ENCODE measurements at places on chromosomes 12 and 14.
A peak's percentile ranks its signal among the peaks of the same experiment; 100 is the strongest.

GRCh38 chr12:80364056-80364455 lies 80.0 kb upstream of the PTPRQ start:
- DNase-seq: no peak

DNA sequence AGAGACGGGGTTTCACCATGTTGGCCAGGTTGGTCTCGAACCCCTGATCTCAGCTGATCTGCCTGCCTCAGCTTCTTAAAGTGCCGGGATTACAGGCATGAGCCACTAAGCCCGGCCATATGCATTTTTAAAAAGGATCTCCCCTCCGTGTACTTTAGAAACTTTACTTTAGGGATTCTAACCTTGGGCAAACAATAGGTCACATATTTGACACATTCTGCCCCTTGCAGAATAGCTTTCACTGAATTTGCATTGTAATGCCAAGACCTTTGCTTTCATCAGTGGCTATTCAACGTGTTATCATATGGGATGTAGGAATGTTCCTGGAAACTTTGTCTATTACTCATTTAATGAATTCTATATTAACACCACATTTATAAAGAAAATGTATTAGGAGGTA lies 11.4 kb upstream of the ANKS1B start:
- DNase-seq: no peak

- DNase-seq: no peak
Measured at GRCh38 chr14:58626431-58626831, 11.3 kb upstream of the DACT1 start.

GRCh38 chr14:95038521-95039250 lies 118.6 kb downstream of the DICER1 start:
- no peak for DNase-seq

GRCh38 chr14:104363891-104364760 lies 215.4 kb upstream of the C14orf180 start:
- no peak for DNase-seq

- DNase-seq: no peak
Measured at GRCh38 chr12:94183708-94184379, 35.5 kb downstream of the PLXNC1 start.

GRCh38 chr12:26629864-26630263 lies 203.1 kb downstream of the ITPR2 start:
- DNase-seq: no peak

- DNase-seq: no peak
Measured at GRCh38 chr14:89773151-89773550, 181.4 kb downstream of the EFCAB11 start.

DNA sequence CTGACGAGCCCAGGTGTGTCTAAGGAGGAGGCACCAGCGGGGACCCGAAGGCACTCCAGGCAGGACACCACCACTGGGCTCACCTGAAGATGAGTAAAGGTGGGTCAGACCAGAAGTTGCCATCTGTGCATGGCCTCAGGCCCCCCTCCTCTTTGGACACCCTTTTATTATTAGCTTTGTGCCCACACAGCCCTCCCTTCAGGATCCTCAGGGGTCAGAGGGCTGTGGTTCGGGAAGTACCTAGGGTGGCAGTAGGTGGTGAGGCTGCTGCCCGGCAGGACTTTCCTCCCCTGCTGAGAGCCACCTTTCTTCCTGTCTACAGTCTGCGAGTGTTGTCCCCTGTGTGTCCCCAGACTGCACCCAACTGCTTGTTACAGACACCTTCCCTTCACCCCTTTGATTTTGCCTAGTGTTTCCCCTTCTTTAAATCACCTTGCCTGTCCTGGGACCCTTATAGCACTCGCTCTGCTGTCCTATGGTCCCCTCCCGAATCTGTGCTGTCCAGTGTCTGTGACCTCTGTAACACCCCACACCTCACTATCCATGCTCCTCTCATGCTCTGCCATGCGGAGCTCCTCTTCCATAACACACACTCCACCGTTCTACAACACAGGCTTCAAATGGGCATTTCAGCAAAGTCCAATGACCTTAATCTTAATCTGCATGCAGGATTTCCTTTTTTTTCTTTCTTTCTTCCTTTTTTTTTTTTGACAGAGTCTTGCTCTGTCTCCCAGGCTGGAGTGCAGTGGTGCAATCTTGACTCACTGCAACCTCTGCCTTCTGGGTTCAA lies 25.7 kb downstream of the SOAT2 start:
- DNase-seq: no peak

DNA sequence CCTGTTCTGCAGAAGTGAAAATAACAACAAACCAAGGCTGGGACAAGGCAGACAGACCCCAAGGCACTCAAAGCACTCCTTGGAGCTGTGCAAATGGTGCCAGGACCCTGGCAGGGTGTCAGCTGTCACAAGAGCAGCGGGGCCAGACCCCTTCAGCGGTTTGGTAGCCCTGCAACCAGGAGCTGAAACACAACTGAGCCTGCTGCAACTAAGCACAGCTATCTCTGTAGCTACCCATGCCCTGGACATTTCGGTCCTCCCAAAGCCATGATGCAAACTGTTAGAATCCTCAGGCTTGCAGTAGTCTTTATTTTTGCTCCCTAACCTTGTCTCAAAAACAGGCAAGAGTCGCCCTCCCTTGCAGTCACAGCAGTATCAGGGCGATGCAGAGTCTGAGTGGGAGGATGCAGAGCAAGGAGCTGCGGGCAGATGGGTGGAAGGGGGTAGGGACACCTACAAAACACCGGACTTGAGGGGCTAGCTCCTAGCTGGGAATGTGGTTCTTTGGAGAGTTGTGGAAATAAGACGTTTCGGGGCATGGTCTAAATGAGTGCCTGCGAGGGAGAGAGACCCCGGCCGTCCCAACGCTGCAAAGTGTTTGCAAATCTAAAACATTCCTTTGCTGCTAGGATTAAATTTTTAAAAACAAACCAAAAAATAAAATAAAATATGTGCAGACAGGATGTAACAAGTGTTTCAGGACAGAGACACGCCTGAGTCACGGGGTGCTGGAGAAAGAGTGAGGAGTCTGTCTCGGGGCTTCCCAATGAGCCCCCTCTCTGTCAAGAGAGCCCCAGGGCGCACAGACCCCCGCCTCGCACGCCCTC lies 1.0 kb downstream of the NUAK1 start:
- DNase-seq: no peak

DNA sequence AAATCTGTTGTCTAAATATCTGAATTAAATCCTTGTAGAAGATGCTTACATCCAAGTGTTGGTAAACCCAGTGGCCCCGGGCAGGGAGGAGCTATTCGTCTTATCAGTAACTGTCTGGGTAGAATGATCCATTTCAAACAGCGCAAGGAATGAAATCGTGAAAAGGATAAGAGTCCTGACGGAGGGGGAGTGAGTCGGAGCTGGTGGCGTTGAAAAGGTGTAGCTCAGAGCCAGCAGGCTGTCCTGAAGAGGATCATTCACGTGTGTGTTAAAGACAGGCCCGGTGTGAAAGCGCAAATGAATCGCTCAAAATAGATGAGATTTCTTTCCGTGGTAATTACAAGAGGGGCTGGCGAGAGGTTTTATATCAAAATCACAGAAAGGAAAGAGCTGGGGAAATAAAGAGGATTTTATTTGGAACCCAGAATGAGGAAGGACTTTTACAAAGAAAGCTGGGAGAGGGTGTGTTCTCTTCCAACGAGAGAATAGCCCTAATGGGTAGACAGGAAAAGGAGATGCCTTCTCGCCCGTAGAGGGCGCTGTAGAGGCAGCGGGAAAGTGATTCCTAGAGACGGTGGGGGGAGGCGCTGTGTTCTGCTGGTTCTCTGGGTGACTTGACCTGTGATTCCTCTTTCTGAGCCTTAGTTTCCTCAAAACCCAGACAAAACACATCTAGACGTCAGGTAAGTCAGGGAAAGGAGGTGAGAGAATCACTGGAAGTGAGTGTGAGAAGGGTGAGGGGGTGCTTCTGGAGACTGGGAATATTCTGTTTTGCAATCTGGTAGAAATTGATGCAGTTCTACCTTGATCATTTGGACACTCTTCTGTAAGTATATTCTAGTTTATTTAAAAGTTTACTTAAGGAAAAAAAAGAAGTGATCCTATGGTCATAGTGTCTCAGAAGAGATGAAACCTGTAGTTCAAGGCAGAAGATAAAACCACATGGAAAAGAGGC lies 39.3 kb downstream of the SRRM4 start:
- DNase-seq: peak; percentile 13

DNA sequence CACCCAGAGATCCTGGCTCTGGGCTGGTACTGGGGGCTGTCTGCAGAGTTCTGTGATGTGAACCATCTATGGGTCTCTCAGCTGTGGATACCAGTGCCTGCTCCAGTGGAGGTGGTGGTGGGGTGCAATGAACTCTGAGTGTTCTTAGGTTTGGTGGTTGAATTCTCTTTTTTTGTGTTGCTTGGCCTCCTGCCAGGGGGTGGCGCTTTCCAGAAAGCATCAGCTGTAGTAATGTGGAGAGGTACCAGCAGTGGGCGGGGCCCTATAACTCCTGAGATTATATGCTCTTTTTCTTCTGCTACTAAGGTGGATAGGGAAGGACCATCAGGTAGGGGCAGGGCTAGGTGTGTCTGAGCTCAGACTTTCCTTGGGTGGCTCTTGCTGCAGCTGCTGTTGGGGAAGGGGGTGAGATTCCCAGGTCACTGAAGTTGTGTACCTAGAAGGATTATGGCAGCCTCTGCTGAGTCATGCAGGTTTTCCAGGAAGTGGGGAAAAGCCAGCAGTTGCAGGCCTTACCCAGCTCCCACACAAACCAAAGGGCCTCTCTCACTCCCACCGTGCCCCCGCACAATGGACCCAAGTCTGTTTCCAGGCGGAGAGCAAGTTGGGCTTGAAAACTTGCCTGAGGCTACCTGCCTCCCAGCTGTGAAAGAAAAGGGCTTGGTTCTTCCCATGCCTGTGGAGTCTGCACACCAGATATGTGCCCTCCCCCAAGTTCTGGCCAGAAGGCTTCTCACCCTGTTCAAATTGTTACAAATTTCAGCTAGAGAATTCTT lies 18.6 kb downstream of the CCER1 start:
- DNase-seq: no peak

DNA sequence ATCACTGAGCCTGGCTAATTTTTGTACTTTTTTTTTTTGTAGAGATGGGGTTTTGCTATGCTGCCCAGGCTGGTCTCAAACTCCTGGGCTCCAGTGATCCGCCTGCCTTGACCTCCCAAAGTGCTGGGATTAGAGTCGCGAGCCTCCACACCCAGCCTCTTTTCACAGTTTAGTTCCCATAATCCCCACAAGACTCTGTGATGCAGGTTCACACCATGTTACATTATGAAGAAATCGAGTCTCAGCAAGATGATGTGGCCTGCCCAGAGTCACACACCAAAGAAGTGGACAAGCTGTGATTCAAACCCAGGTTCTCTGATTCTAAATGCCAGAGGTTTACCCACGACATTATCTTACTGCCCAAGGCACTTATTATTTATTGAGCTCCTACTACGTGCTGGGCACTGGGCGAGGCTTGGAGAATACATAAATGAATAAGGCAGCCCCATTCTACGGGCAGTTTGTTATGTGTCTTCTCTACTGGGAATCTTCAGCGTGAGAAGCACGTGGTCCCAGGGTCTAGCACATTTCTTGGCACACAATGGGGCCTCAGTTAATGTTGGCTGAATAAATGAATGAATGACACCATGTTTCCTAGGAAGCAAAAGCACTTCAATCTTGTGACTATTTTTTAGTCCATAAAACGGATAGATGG lies 23.5 kb upstream of the OASL start:
- DNase-seq: no peak

DNA sequence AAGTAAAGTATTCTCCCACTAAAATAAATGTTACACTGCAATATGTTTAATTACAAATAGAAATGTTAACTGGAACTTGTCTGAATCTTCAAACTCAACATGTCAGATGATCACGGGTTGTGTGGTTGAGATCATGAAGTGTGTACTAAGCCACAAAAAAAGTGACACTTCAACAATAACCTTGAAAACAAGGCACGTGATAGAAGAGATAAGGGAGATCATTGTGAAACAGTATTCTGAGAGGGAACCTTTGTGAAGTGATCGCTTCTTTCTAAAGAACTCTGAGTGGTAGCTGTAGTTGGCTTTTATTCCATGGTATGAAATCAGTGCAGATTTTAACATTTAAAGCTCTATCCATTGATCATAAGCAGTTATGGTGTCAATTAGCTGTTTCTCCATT lies 60.0 kb downstream of the LIN52 start:
- DNase-seq: no peak

- no peak for DNase-seq
Measured at GRCh38 chr14:34063470-34064164, 112.7 kb upstream of the EGLN3 start.

- DNase-seq: no peak
Measured at GRCh38 chr12:98951406-98951805, 306.3 kb downstream of the APAF1 start.

- no peak for DNase-seq
Measured at GRCh38 chr14:36451310-36452065, 68.5 kb downstream of the NKX2-1 start.

- DNase-seq: no peak
Measured at GRCh38 chr14:34368115-34368970, 93.7 kb downstream of the SPTSSA start.

DNA sequence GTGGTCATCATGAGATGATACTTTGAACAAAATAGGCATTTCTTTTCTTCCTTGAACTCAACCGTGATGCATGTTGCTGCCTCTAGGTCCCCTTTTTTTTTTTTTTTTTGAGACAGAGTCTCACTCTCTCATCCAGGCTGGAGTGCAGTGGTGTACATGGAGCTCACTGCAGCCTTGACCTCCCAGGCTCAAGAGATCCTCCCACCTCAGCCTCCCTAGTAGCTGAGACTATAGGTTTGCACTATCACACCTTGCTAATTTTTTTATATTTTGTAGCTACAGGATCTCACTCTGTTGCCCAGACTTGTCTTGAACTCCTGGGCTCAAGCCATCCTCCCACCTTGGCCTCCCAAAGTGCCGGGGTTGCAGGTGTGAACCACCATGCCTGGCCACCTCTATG lies 20.6 kb downstream of the DIP2B start:
- DNase-seq: no peak

DNA sequence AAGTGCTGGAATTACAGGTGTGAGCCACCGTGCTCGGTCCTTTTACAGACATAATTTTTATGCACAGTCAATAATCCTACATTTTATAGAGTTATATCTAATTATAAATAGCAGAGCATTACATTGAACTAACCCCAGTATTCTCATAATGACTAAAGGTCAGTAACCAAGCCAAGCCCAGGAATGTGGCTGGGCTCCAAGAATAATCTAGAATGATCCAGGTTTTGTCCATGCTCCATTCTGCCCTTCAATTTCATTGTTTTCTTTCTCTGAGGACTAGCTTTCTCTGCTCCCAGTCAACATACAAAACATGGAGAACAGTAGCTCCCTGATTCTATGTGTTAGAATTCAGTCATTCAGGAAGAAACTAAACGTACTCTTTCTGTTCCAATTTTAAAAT lies 92.1 kb upstream of the KRR1 start:
- no peak for DNase-seq

- no peak for DNase-seq
Measured at GRCh38 chr14:32330351-32331111, 1.4 kb downstream of the AKAP6 start.

- DNase-seq: no peak
Measured at GRCh38 chr12:112097641-112098040, 10.9 kb downstream of the NAA25 start.

GRCh38 chr12:108693751-108694150 lies 37.6 kb downstream of the CORO1C start:
- DNase-seq: no peak

DNA sequence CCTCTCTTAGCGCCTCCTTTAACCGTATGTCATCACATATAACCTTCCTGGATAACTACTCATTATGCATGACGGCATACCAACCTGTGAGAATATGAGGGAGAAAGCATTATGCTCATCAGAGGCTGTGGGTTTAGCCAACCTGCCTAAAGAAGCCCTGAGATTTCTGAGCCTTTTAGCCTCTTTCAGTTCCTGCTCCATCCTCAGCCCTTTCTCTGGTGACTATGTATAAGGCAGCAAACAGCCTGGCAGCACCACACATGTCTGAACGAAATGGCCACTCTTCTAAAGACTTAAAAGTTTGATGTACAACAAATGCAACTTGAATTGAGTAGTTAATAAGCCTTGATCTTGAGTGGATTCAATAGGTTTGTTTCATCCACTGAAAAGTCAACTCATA lies 64.8 kb upstream of the SOX5 start:
- DNase-seq: no peak
